ENCODE measurements at places on chromosomes 7 and 10. TPM values are rescaled to one million over a fixed set of nuclear protein-coding genes. Genes with fewer than 3 reads are reported as not detected.
A peak's percentile ranks its signal among the peaks of the same experiment; 100 is the strongest.

DNA sequence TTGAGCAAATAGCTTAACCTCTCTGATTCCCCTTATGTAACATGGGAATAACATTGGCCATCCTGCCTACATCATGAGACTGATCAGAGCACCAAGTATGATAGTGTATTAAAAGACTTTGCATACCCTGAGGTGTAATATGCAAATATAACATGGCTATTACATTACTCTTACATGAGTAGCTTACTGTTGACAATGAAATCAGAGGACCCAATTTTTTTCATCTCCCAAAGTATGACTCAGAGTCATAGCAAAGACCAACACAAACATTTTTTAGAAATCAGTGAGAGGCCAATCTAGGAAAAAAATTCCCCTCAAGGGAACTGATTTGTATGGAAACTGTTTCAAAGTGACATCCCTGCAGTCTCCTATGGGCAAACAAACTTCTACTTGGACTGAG, 47.0 kb upstream of the TMEM140 start:
- no peaks in the 10 kb centered on the region for H3K27me3 ChIP-seq
- no peak overlapping the region for H3K4me3 ChIP-seq
- no peak for DNase-seq
- H3K36me3 ChIP-seq: no peaks in the 10 kb centered on the region

GRCh38 chr7:131028295-131028694, 294.3 kb upstream of the KLF14 start:
- peaks cover 8% of the 10 kb centered on the region for H3K36me3 ChIP-seq
- peaks cover 98% of the 10 kb centered on the region for H3K4me1 ChIP-seq
- H3K27me3 ChIP-seq: no peaks in the 10 kb centered on the region
- DNase-seq: no peak

The LIPK gene
- not detected for total RNA-seq

The SPDYE8 gene
- total RNA-seq: not detected

DNA sequence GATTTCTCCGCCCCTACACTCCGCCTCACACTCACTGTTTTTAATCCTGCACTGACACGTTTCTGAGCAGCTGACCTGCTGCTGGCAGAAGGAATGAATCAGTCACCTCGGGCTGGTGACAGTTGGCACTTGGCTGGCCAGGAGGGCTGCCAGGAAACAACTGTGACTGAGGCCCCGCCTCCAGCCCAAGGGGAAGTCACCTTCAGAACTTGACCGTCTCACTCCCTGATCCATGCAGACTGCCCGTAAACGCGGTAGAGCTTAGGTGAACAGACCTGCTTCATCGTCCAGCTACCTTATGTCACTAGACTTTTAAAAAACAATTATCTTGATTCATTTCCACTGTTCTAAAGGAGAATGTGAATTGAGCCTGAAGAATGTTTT, 107.5 kb downstream of the DOCK1 start:
- H3K27ac ChIP-seq: peak overlapping the region; percentile 10
- H3K4me1 ChIP-seq: no peaks in the 10 kb centered on the region
- no peaks in the 10 kb centered on the region for H3K36me3 ChIP-seq
- peak; percentile 55 for DNase-seq
- no peaks in the 10 kb centered on the region for H3K27me3 ChIP-seq
- no peak overlapping the region for H3K4me3 ChIP-seq

DNA sequence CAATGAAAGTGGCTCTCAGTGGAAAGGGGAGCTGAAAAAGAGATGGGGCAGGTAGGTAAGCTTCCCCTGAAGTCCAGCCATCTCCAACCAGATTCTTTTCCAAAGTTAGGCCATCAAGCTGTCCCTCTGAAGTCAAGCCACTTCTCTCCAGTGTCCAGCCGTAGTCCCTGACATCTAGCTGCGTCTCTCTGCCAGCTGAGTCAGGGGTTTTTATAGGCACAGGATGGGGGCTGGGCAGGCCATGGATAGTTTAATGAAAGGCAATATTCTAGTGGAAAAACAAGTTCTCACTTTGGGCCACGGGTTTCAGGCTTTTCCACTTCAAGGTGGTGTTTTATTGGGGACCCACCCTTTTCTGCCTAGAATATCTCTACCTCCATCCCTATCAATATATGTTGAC, 36.8 kb downstream of the AVL9 start:
- no peak overlapping the region for H3K4me3 ChIP-seq
- no peak overlapping the region for H3K27ac ChIP-seq
- H3K36me3 ChIP-seq: no peaks in the 10 kb centered on the region
- peaks cover 10% of the 10 kb centered on the region for H3K4me1 ChIP-seq
- no peak for DNase-seq

DNA sequence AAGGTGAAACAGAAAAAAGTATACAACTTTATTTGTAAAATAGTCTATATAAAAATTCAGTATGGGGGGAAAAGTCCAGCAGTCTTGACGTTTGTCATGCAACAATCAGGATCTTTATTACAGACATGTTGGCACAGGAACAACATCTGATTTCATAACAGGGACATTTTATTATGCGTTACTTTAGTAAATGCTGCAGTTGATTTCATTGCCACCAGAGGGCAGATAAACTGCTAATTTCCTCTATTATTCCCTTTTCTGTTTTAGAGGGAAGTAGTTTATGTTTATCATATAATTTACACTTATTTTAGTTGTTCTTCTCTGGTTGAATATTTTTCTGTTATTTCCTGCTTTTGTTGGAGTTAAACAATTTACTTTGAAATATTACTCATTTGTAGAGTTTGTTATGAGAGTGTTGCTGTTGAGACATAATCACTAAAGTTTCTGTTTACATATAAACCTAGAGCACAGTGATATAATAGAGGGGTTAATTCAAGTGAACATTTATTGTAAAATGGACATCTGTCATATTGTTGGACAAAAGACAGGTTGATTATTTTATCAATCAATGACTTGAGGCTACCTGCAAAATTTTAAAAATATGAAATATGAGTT, 3.3 kb downstream of the PLXDC2 start:
- H3K4me3 ChIP-seq: peak overlapping the region; percentile 59
- DNase-seq: peak; percentile 18
- no peaks in the 10 kb centered on the region for H3K36me3 ChIP-seq
- H3K27ac ChIP-seq: peak overlapping the region; percentile 75

- no peak overlapping the region for H3K4me3 ChIP-seq
- H3K27ac ChIP-seq: no peak overlapping the region
- DNase-seq: no peak
These were observed 24.8 kb downstream of the BRAF start for GRCh38 chr7:140899883-140900282.

DNA sequence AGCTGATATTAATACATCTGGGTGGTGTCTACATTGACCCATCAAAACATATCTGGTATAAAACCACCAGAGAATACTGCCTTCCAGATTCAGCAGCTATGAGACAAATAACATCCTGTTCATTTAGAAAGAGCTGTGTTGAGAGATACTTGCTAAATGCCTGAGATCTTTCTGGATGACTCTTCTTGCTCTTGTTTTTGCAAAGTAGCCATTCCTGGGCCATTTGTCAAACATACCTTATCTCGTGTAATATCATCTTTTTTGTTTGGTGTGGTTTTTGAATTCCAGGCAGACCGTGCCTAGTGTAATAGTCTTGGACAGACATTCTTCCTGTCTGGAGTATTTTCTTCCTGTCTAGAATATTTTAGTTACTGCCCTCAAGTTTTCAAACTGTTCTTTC, 74.7 kb upstream of the PRR15 start:
- H3K36me3 ChIP-seq: no peaks in the 10 kb centered on the region
- DNase-seq: no peak
- H3K4me1 ChIP-seq: no peaks in the 10 kb centered on the region
- no peak overlapping the region for H3K4me3 ChIP-seq
- H3K27ac ChIP-seq: no peak overlapping the region
- H3K27me3 ChIP-seq: no peaks in the 10 kb centered on the region

GRCh38 chr7:129017933-129018538, 36.9 kb downstream of the TNPO3 start:
- peaks cover 34% of the 10 kb centered on the region for H3K36me3 ChIP-seq
- H3K4me1 ChIP-seq: no peaks in the 10 kb centered on the region

GRCh38 chr10:6230315-6230714, 27.6 kb downstream of the PFKFB3 start:
- H3K4me3 ChIP-seq: no peak overlapping the region
- peak overlapping the region; percentile 33 for H3K27ac ChIP-seq
- no peaks in the 10 kb centered on the region for H3K27me3 ChIP-seq
- no peak for DNase-seq

The NPC1L1 gene
- total RNA-seq: 0.07 TPM

- no peaks in the 10 kb centered on the region for H3K27me3 ChIP-seq
- H3K4me1 ChIP-seq: peaks cover 50% of the 10 kb centered on the region
- peak; percentile 35 for DNase-seq
- H3K4me3 ChIP-seq: no peak overlapping the region
These were observed 291.3 kb upstream of the ZMIZ1 start for GRCh38 chr10:78777466-78777865.

The CDHR1 gene
- total RNA-seq: 0.27 TPM

DNA sequence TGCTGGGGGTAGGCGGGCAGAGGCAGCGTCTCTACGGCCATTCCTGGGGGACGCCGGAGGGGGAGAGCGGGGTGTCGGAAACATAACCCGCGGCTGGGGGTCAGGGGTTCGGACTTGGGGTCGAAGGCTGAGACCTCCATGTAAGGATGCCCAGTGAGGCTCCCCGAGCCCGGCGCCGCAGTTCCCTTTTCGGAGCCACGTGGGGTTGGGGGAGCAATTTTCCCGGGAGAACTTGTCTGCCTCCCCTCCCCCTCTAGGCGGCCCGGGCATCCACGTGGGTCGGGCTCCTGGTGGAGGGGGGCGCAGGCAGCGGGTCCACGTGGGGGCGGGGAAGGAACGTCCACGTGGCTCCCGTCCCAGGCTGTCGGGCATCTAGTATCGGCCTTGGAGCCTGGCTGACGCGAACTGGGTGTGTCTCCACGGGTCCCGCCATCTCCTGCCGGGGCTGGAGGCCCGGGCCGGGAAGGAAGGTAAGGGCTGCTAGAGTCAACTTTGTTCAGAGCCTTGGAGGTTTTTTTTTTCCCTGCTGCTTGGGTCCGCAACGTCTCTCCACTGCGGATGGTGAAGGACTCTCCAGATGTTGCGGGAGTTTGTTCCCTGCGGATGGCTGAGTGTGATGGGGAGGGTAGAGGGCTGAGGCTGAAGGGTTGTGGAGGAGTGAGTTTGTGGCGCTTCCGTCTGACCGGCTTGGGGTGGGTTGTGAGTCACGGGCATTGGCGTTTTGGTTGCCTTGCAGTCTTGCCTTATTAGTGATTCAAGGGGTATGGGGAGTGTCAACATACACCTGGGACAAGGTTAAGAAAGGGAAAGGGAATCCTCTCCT, 744 bp downstream of the PPRC1 start:
- H3K4me1 ChIP-seq: peaks cover 28% of the 10 kb centered on the region
- peak; percentile 55 for DNase-seq
- peaks cover 11% of the 10 kb centered on the region for H3K36me3 ChIP-seq
- peak overlapping the region; percentile 91 for H3K4me3 ChIP-seq
- peak overlapping the region; percentile 99 for H3K27ac ChIP-seq
- no peaks in the 10 kb centered on the region for H3K27me3 ChIP-seq

The IGFBP1 gene
- total RNA-seq: 3.6 TPM

The AP4M1 gene
- total RNA-seq: 13.8 TPM

The WNT8B gene
- not detected for total RNA-seq

The UCMA gene
- not detected for total RNA-seq

GRCh38 chr10:60444494-60445064, 54.9 kb upstream of the ANK3 start:
- DNase-seq: no peak
- no peaks in the 10 kb centered on the region for H3K36me3 ChIP-seq
- H3K27me3 ChIP-seq: no peaks in the 10 kb centered on the region
- peaks cover 11% of the 10 kb centered on the region for H3K4me1 ChIP-seq
- no peak overlapping the region for H3K4me3 ChIP-seq
- no peak overlapping the region for H3K27ac ChIP-seq

GRCh38 chr7:45919231-45919784, 1.8 kb downstream of the IGFBP3 start:
- no peak for DNase-seq
- peaks cover 7% of the 10 kb centered on the region for H3K4me1 ChIP-seq
- H3K27me3 ChIP-seq: peaks cover 50% of the 10 kb centered on the region
- no peak overlapping the region for H3K27ac ChIP-seq

The TRIM50 gene
- not detected for total RNA-seq

The A1CF gene
- total RNA-seq: 0.31 TPM

DNA sequence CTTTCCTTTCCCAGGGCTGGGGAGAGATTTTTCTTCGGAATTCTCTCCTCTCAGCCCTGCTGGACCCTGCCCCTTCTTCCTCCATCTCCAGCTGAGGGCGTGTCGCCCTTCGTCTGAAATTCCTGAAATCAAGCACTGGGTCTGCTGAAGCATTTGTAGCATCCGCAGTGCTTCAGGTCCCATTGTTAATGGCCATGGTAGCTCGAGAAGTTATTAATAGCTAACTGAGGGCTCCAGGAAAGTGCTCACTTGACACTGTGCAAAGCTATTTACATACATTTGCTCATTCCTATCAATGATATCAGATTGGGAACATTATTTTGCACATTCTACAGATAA, 515 bp downstream of the FAM149B1 start:
- peak overlapping the region; percentile 78 for H3K4me3 ChIP-seq
- no peaks in the 10 kb centered on the region for H3K36me3 ChIP-seq
- no peaks in the 10 kb centered on the region for H3K27me3 ChIP-seq
- no peak for DNase-seq
- H3K27ac ChIP-seq: peak overlapping the region; percentile 93

Data from gastrocnemius medialis (tissue), 4 donors.